ENCODE measurements at places on chromosomes 4 and X. TPM values are rescaled to one million over a fixed set of nuclear protein-coding genes. Genes with fewer than 3 reads are reported as not detected.
A peak's percentile ranks its signal among the peaks of the same experiment; 100 is the strongest.

TKTL1 gene
- total RNA-seq = 0.18 TPM

NMU gene
- total RNA-seq = not detected

CFAP47 gene
- 0.18 TPM for total RNA-seq

ZCCHC12 gene
- not detected for total RNA-seq

NPY1R gene
- 4.3 TPM for total RNA-seq

CT45A5 gene
- not detected for total RNA-seq

LUZP4 gene
- not detected for total RNA-seq

GRCh38 chr4:186587416-186588018 is 32.1 kb upstream of the MTNR1A start:
- DNase-seq = peak; percentile 86

GRCh38 chr4:181860668-181861067 is 382.5 kb upstream of the TENM3 start:
- DNase-seq = no peak

GRCh38 chr4:80129785-80130184 is 56.8 kb upstream of the ANTXR2 start:
- no peak for DNase-seq

GRCh38 chr4:116101321-116101720 is 984.1 kb downstream of the TRAM1L1 start:
- DNase-seq = no peak
